Activated CD8-positive, alpha-beta memory T cell treated with anti-CD3 and anti-CD28 coated beads for 1 hour (primary cell): ENCODE measurements at places on chromosomes 3 and 15.

DNA sequence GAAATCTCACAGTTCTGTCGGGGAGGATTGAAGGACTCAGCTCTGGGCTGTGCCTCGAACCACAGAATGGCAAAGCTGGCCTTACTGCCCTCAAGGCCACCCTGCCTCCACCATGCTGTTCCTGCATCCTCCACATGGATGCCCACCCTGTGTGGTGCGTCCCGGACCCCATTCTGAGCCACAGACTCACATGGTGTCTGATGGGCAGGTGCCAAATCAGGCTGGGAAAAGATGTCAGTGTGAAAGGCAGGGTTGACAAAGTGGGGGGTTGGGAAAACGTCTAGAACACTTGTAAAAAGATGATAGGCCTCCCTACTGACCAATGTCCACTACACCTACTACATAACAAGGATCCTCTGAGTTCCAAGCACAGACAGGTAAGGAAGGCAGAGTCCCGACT, 49.4 kb downstream of the TM2D3 start:
- DNase-seq, result no peak

DNA sequence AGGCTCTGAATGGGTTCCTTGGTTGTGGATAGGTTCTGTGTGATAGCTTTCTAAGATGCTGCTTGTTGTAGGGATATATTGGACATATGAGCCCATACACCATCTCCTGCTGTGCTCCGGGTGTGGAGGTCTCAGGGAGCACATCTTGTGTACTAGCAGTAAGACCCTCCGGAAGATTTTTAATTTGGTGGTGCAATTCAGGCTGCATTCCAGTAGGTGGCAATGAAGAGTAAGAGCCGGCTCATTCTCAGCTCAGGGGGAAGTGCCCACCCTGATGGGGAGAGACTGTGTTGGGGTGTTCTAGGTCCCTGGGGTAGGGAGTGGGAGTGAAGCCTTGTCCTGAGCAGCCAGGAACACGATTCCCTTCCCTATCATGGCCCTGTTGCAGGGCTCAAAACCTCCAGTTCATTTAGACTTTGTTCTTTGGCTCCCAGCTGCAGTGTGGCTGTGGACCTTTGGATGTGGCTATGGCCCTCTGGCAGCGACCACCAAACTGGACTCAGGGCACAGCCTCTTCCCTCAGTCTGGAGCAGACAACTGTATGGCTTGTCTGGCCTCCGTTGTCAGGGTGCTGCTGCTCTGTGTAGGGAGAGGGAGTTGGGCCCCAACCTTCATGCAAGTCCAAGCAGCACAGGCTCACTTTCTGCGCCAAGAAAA, 104.7 kb downstream of the UNC13C start:
- DNase-seq, result no peak

GRCh38 chr15:44545913-44546802, 9.2 kb downstream of the EIF3J start:
- DNase-seq, result no peak

- DNase-seq, result no peak
Observed at GRCh38 chr15:35720019-35720418, 174.1 kb upstream of the DPH6 start.

DNA sequence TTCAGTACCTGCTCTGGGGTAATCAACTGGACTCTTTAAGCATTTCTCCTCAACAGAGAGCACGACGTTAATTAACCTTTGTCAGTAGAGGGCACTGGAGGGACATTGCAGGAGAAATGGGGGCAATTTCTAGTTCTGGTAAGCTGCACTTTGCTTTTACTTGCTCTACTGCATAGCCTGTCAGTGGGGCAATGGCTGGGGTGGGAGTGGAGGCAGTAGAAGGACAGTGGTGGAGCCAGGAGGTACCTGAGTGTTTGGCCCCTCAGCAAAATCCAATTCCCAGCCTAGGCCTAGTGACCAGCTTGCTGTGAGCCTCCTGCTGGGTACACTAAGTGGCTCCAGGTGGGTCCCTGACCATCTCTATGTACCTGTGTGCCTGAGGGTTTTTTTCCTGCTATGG, 18.3 kb upstream of the MED12L start:
- no peak for DNase-seq

GRCh38 chr15:66777054-66777453, 75.0 kb downstream of the SMAD6 start:
- no peak for DNase-seq

DNA sequence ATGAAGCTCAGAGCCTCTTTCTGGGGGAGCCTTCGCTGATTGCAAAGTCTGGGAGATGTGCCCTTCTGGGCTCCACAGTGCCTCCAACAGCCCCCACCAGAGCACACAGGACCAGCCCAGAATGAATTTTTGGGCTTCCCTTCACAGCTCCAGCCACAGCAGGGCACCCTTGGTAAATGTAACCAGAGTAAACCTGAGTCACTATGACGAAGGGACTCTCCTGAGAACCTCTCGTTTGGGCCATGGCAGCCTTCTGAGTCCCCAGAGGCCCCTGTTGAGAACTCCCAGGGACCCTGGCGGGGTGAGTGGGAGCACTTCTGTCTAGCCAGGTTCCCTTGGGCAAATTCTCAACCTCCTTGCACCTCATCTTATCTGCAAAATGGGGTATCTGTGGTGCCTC, 20.8 kb downstream of the FAM3D start:
- DNase-seq, result no peak

- no peak for DNase-seq
Observed at GRCh38 chr15:49506341-49506740, 83.3 kb downstream of the FGF7 start.

DNA sequence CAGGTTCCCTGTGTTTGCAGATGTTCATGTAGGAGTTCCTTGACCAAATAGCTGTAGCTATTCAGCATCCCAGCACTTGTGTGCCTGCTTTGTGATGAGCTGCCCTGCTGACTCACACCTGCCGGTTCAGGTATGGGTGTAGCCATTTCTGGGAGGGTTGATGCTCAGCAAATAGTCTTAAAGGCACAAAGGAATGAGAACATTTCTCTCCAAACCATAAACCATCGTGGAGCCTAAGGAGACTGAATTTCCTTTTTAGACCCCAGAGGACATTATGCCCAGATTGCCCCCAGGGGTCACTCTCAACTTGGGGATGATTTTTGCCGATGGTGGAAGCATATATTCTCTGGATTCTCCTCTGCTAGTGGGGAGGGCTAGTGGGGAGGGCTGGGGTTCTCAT, 80.6 kb downstream of the ADAMTSL3 start:
- DNase-seq, result no peak

- DNase-seq, result no peak
Observed at GRCh38 chr3:16658004-16658924, 53.0 kb upstream of the DAZL start.

DNA sequence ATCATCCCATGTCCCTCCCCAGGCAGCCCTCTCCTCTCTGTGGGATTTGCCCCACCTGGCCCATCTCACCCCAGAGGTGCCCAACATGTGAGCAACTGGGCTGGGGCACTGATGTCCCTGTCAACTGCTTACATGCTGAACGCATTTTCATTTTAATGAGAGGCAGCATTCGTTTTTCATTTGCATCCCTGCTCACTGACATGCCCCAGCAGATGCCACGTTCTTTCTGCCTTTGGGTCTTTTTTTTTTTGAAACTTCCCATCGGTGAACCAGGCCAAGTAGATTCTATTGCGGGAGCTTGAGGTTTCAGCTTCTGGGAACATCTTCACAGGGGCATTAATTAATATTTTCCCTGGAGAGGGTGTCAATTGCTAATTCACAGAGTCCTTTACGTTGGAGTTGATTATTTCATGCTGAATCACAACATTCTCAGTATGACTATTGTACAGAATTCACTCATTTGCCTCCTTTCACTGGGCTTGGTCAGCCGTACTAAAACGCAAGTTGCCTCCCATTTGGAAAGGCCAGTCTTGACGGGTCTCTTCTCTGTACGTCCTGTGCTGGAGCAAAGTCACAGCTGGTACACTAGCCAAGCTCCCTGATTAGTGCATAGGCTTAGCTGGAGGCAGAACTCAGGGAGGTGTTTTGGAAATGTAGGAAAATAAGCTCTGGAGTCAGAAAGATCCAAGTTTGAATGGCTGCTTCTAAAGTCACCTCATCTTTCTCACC, 69.8 kb downstream of the CHRNA7 start:
- DNase-seq, result no peak

DNA sequence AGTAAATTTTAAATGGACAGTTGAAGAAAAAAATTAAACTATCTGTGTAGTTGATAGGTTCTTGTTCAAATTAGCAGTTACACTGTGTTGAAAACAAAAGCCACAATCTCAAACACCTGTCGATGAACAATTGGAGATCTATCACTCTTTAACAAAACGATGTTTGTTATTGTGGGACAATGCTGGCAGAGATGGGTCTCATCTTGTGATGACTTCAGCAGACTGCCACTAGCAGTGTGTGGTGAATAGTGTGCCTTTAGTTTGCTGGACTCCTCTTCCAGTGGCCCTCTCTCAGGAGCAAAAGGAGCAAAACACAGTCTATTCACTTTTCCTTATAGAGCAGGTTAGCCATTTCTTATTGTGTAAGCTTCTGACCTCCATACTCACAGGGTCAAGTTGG, 14.7 kb upstream of the TRIM59 start:
- DNase-seq, result no peak

DNA sequence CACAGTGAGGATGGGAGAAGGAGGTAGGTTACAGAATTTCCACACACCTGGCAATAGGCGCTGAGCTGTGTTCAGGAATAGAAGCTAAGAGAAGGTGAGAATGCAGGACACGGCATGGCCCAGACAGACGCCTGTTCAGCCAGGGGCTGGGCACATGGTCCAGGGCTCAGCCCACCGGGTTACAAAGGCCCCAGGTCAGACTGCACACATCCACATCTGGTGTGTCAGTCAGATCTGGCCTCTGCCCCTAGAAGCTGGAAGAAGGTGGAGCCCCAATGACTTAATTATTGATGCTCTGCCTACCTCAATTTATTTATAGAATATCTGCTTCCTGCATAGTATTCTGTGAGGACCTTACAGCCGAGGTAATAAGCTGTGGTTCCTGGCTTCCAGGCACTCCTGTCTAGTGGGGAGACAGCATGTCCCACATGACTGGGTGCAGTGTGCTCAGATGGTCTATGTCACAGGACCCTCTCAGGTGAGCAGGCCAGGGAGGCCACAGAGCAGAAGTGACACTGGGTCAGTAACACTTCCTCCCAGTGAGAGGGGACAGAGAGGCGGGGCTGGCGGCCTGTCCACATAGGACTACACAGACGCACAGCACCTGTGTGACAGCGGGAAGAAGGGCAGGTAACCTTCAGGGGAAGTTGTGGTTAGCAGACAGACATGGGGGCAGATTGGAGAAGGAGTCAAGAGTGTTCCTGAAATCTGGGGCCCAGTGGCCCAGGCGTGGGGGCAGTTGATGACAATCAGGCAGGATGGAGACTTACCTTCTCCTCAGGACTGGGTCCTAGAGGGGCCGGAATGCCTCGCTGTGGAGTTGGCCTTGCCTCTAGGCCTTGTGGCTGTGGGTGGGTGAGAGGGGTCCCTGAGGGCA, 38.6 kb upstream of the PLXNA1 start:
- DNase-seq, result no peak
